ENCODE measurements at places on chromosomes 6 and 20.

GRCh38 chr6:2478200-2478599 lies 232.8 kb upstream of the GMDS start:
- DNase-seq: no peak

- no peak for DNase-seq
These were observed 481.5 kb upstream of the HSF2 start for GRCh38 chr6:121917834-121918559.

DNA sequence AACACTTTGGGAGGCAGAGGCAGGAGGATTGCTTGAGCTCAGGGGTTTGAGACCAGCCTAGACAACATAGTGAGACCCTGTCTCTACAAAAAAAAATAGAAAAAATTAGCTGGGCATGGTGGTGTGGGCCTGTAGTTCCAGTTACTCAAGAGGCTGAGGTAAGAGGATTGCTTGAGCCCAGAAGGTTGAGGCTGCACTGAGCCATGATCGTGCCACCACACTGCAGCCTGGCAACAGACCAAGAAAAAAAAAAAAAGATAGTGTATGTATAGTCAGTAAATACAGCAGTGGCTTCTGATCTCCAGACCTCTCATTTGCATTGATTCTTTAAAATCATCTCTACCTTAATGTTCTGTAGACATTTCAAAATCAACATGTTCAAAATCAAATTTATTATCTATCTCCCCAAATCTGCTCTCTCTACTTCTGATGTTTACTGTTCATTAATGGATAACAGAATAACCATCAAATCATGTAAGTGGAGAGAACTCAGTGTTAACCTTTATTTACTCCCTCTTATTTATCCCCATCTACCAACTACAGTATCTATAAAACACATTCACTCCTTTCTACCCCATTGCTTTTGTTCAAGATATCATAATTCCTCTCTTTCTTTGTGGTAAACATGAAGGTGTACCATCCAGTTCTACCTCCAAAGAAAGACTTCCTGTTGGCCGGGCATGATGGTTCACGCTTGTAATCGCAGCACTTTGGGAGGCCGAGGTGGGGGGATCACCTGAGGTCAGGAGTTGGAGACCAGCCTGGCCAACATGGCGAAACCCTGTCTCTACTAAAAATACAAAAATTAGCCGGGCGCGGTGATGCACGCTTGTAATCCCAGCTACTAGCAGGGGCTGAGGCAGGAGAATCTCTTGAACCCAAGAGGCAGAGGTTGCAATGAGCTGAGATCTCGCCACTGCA lies 7.7 kb downstream of the PROCR start:
- no peak for DNase-seq

GRCh38 chr20:60138256-60139220 lies 180.3 kb downstream of the CDH26 start:
- DNase-seq: peak; percentile 30

- no peak for DNase-seq
These were observed 224.2 kb downstream of the ARHGAP18 start for GRCh38 chr6:129485746-129486145.

GRCh38 chr6:63764318-63764916 lies 128.8 kb downstream of the PHF3 start:
- peak; percentile 25 for DNase-seq

DNA sequence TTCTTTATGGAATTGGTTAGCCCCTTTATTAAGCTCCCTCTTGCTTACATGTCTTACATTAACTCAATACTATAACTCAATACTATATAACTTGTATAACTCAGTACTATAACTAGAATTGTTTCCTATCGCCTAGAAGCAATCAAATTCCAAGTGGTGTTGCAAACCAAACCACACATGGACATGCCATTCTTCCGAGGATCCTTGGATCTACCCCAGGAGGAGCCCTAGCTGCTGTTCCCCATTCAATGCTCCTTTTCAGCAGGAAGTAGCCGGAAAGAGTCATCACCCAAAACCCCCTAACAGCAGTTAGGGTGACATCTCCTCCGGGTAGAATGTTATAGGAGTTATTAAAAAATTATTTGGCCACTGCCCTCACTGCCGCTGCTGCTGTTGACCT lies 40.5 kb downstream of the PLN start:
- no peak for DNase-seq

DNA sequence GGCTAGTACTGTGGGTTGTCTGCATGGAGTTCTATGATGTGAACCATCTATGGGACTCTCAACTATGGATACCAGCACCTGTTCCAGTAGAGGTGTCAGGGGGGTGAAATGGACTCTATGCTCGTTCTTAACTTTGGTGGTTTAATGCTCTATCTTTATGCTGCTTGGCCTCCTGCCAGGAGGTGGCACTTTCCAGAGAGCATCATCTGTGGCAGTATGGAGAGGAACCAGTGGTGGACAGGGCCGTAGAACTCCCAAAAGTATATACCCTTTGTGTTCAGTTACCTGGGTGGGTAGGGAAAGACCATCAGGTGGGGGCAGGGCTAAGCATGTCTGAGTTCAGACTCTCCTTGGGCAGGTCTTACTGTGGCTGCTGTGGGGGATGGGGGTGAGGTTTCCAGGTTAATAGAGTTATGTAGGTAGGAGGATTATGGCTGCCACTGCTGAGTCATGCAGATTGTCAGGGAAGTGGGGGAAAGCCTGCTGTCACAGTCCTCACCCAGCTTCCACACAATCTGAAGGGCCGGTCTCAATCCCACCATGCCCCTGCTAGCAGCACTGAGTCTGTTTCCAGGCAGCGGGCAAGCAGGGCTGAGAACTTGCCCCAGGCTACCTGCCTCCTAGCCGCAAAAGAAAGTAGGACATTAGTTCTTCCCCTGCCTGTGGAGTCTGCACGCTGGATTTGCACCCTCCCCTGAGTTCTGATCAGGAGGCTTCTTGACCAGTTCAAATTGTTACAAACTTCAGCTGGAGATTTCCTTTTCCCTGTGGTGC lies 284.0 kb downstream of the KCNQ5 start:
- DNase-seq: no peak

GRCh38 chr6:21312118-21312517 lies 281.4 kb upstream of the SOX4 start:
- DNase-seq: no peak

DNA sequence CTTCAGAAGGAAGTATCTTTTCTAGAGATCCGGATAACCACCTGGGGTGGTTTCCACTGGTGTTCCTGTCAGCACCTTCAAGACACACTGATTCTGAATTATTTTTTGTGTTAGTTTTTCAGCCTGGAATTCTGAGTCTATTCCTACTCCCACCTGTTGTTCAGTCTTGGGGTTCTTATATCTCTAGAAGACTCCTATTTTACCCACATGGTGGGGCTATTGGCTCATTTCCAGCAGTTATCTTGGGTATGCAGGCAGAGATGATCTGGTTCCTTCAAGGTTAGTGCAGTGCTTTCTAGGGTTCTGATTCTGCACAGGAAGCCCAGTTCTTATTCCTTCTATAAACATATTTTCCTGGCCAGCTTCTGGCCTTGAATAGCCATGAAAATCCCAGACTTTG lies 175.6 kb upstream of the PDE7B start:
- peak; percentile 73 for DNase-seq

DNA sequence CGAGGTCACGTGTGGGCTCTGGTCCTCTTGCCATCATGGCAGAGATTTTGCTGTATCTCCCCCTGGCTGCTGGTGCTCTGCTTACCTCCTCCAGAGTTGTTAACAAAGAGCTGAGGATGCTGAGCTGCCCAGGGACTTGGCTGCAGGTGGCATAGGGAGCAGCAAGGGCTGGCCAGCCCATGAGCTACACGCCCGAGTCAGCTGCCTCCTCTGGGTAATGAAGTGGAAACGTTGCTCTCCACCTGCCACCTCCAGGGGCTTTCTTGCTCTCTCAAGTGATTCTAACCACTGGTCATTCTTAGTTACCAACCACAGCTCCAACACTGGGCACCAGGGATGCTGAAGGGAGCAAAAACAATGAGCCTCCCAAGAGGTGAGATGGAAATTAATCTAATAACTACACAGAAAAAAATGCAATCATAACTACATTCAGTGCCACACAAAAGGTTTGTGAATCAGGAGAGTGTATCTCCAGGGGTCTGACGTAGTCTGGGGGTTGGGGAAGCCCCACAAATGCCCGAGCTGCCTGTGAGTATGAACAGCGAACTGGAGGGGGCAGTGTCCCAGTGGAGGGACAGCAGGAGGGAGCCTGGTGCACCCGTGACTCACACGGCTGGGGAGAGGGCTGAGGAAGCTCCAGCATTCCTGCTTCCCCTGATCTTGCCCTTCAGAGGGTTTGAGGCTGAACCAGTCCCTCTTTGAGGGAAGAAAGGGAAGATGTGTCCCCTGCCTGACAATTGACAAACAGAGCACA lies 78.7 kb downstream of the CDH26 start:
- DNase-seq: no peak

DNA sequence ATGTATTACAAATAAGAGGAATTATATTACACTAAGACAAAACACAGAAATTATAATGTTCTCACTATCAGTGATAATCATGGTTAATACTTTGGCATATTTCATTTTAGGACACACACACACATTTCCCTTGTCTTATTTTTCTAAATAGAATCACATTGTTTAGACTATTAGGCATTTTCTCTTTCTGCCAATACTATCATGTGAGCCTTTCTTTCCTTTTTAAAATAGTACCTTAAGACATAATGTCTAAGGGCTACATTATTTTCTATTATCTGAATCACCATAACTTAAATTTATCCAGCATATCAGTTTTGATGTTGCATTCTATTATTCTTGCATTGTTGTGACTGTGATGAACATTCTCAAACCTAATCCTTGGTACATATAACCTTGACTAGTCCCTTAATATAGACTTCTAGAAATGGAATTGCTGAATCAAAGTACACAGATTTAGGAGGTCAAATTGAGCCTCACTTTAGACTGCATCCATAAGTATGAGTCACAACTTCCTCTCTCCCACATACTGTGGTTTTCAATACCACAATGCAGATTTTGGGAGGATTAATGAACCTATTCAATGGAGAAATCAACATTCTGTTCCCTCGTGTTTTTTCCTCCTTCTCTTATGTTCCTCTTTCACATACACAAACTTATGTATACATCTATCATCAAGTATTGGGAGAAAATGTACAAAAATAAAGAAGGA lies 212.6 kb downstream of the MOXD1 start:
- DNase-seq: peak; percentile 44

DNA sequence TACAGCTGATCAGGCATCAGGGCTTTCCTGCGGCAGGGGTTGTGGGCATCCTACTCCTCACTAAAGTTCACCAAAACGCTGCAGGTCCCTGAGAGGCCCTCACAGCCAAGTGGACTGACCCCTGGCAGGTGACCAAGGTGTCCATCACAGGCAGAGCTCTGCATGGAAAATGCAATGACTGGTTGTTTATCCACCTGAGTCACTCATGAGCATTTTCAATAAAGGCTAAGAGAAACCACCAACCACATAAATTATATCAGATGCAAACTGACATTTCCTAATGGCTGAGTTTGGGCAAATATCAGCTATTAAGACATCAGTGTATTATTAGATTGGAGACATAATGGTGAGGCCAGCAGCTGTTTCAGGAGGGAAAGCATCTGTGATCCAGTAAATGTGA lies 152.7 kb upstream of the SYNDIG1 start:
- no peak for DNase-seq

- DNase-seq: no peak
These were observed 88.8 kb downstream of the EYA2 start for GRCh38 chr20:46983466-46983865.

- DNase-seq: peak; percentile 44
These were observed 2.8 kb upstream of the DIDO1 start for GRCh38 chr20:62929051-62929538.

DNA sequence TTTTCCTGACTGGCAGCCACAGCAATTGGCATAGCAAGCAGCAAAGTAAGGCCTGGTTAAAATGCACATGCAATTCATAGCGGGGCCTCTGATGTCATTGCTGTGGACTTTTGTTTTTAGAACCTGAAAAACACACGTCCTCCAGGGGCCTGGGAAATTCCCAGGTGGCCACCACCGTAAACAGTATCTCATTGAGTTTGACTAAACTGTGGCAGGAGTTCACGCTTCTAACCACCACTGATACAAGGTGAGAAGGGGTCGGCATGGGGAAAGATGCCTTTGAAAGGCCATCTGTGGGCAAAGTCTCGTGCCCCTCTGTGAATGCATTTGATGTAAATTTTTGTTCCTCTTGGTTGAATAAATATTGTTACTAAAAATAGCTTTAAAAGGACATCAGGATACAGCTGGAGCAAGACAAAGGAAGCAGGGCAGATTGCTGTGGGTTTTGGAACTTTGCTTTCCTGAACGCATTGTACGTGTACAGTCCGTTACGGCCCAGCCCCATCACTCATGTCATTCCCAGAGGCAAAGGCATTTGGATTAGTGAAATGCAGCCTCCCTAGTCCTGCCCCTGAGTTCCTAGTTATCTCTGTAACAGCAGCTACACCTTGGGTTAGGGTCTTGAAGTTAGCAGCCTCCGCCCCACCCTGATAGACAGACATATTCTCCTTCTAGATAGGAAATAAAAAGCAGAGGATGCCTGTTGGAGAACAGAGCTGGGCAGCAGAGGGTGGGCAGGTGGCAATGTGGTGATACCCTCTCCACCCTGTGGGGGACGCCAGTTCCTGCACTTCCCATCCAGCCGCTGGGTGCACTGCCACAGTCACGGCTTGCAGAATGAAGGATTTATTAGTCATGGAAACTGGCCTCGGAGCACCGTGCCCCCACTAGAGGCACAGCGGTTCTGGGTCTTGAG lies 80.3 kb downstream of the ZDHHC14 start:
- DNase-seq: no peak

DNA sequence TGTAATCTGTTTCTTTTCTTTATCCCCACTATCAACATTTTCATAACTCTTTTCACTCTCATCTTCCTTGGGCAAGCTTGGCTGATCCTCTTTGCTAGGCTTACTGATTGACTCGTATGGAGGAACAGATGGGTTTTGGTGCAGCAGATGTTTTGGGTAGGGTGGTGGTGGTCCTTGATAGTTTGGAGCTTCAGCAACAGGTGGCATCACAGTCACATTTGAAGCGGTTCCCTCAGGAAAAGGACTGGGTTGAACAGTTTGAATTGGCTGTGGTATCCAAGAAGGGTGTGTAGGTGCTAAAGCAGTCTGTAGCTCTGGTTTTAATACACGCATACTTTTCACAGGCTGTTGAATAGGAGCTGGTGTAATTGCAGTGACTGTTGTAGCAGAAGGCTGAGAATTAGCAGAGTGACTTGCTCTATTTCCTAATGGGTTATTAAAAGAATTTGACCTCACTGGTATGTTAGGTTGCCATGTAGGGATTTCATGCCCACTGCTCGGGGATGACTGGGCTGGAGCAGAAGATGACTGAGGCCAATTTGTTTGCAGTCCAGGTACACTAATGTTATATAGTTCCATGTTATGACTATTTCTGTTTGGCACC lies 34.5 kb downstream of the LATS1 start:
- DNase-seq: no peak
